Skeletal muscle cell (primary cell): ENCODE measurements at places on chromosomes 11 and 22.

GRCh38 chr11:79925570-79925969 is 484.7 kb upstream of the TENM4 start:
- no peak for DNase-seq

GRCh38 chr11:112454841-112455240 is 194.2 kb upstream of the PLET1 start:
- no peak for DNase-seq

- no peak for DNase-seq
Measured at GRCh38 chr11:86209806-86210657, 34.5 kb upstream of the EED start.

DNA sequence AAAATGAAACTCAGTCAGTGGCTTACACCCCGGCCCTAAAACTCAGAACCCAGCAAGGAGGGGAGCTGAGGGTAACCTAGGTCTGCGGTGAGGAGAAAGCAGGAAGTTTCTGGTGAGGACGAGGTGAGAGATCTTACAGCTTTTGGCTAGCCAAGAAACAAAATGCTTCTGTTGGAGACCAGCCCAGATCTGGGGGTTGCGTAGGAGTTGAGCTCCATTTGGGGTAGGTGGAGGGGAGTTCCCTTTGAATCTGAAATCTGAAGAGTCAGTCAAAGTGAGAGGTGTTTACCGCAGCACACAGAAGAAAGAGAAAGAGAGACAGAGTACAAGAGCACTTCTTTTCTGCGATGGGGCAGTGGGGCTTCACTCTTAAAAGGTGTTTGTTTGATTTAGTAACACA is 29.6 kb downstream of the EHF start:
- DNase-seq, result peak; percentile 35

DNA sequence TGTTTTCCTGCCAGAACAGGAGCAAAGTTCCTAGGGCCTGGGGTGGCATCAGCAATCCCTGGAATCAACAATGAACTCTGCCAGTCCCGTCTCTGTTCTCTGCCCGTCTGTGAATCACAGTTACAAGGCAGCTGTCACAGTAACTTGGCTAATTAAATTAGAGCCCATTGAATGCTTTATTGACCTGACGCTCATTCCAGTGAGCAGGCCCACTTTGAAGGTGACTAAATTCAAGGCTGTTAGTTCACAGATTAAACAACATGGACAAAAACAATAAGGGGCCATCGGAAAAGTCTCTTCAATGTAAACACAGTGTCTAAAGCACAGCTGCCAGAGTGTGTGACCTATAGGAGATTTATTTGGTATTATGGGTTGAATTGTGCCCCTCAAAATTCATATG is 17.7 kb upstream of the TMPRSS5 start:
- no peak for DNase-seq

- DNase-seq, result no peak
Measured at GRCh38 chr11:116862951-116863350, 25.5 kb upstream of the APOA1 start.

DNA sequence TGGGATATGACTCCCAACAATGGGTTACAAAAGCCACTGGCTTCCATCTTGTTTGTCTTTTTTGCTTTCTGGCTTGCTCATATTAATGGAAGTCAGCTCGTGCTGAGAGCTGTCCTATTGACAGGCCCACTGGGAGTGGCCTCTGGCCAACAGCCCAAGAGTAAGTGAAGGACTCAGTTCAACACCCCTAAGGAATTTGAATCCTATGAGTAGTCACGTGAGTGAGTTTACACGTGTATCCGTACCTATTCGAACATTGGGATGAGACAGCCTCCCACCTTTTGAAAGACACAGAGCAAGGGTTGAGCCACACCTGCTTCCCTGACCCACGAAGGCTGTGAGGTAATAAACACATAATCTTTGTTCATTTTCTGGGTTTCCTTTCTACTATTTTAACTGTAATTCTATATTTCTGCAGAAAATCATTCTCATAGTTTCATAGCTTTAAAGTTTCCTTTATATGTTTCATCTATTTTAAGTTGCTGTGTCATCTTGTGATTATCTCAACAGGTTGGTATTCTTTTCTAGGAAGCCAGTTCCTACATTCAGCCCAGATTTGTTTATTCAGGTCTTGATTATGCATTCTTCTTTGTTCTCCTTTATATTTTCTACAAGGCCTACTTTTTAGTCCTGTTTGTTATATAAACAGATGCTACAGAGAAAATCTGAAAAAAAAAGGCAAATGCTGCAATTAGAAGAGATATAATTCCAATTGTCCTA is 802.3 kb downstream of the CNTN5 start:
- DNase-seq, result no peak

- DNase-seq, result no peak
Measured at GRCh38 chr11:3867209-3868091, 12.0 kb downstream of the STIM1 start.

- DNase-seq, result no peak
Measured at GRCh38 chr11:122108192-122108799, 7.7 kb downstream of the BLID start.

DNA sequence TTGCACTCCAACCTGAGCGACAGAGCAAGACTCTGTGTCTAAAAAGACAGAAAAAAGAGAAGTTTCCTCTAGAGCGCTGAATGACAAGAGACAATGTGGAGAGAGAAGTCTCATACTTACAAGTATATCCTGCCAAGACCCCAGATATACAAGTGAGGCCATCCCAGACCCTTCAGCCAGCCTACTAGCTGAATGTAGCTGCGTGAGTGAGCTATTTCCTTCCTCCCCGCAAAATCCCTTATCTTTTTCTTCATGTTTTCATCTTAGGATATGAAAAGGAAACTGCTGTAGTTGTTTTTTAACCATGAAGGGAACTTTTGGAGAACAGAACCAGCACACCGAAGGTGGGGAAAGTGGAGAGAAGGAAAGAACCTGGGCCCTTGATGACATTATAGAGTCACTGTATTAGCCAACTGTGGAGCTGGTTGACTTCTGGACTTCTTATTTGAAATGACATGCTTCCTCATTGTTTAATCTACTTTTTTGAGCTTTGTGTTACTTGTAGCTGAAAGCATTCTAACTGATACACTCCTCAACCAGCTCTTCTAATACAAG is 4.4 kb upstream of the DDX17 start:
- no peak for DNase-seq

DNA sequence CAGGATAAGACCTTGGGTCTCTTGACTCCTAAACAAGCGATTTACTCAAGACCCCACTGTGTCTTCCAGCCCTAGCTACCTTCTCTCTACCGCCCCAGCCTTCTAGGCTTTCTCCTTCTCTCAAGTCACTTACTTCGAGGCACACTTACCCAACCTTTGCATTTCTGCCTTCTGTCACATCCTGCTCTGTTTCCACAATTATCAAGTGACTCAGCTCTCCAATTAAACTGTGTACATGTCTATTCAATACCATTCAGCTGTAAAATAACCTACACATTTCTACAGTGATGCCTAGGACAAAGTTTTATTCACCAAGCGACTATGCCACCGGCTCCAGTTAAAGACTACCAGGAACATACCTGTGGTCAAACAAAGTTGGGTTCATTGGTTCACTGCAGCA is 69.0 kb downstream of the LARGE1 start:
- no peak for DNase-seq

GRCh38 chr11:62721994-62722393 is 5.3 kb downstream of the HNRNPUL2 start:
- no peak for DNase-seq

- peak; percentile 27 for DNase-seq
Measured at GRCh38 chr11:131064373-131064991, 148.2 kb upstream of the SNX19 start.

- DNase-seq, result no peak
Measured at GRCh38 chr22:39419096-39419495, 19.5 kb downstream of the TAB1 start.

GRCh38 chr22:48306785-48307510 is 1520.7 kb downstream of the BRD1 start:
- DNase-seq, result no peak

- no peak for DNase-seq
Measured at GRCh38 chr11:130427581-130428315, 661 bp downstream of the ADAMTS8 start.

DNA sequence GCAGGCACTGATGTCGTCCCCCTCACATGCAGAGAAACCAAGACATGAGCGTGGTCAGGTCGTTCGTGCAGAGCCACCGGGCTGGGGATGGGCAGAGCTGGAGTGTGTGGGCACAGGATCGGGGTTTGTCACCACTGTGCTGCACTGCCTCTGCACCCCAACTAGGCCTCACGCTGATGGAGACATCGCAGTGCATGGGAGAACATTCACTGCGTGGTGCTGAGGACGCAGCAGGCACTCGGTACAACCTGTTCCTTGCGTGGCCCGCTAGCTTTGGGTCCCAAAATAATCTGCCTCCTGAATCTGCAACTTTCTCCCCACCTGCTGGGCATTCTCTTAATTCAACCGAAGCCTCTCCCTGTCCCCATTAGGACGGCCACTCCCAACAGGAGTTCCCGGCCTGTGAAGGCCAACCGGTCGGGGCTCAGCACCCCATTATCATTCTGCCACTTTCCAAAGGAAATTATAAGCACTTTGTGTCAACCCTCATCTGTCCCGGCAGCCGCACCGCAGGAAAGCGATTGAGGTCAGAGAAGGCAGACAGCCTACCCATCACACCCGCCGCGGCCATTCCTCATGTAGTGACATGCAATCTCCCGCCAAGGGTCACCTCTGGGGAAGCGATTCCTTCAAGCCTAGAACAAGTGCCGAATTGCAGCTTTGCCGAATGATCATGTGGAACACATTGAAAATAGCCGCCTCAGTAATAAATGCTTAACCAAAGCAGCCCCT is 490.4 kb downstream of the MN1 start:
- DNase-seq, result no peak

DNA sequence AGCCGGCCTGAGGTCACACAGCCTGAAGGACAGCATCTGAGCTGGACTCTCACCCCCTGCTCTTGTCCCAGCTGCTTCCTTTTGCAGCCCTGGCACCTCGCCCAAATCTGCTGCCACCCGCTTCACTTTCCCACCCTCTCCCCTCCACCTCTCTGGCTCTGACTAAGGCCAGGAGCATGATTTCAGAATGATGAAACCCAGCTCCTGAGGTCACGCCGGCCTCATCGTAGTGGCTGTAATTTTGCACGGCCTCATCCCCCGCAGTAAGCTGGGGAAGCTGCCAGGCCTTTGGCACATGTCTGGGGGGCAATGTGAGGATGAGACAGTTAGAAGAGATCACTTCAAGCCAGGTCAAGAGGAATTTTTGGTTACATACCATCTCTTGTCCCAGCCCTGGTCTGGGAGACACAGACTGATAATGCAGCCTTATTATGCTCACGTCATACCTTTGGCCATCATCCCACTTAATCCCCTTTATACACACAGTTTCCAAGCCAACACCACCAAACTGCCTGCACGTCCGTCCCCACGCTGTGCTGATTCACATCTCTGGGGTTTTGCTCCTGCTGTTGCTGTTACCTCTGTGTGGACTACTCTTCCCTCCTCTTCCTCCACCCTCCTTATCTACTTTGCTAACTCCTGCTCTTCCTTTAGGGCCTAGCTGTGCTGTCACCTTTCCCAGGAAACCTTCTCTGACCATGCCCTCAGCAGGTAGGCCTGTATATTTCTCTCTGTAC is 58.1 kb downstream of the CHRDL2 start:
- DNase-seq, result peak; percentile 99

DNA sequence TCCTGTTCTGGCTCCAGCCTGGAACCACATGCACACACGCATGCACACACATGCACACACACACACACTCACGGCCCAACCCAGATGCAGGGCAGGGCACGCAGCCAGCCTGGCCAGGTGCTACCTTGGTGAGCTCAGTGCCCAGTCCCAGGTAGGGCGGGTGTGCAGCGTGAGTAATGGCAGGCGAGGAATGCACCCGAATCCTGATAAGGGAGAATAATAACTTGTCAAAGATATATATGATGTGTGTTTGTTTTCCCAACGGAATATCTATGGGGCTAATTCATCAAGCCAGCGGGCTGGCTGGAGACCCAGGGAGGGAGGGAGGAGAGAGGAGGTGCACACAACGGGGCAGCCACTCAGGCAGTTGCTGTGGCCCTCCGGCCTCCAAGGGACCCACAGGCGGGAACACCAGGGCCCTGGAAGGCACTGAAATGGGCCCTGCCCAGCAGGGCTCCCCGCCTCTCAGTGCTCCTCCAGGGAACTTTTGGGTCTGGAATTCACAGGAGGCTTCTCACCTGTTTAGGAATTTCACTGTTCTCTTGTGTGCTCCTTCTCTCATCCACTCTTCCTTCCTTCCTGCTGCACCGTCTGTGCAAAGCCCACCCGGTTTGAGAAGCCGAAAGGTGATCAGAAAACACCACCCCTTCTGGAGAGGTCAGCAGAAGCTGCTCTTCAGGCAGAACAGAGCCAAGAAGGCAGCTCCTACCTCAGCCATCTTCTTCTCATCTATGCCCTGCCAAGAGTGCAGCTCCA is 79.0 kb downstream of the BUD13 start:
- DNase-seq, result no peak

GRCh38 chr11:27857588-27857987 is 157.3 kb upstream of the BDNF start:
- no peak for DNase-seq

DNA sequence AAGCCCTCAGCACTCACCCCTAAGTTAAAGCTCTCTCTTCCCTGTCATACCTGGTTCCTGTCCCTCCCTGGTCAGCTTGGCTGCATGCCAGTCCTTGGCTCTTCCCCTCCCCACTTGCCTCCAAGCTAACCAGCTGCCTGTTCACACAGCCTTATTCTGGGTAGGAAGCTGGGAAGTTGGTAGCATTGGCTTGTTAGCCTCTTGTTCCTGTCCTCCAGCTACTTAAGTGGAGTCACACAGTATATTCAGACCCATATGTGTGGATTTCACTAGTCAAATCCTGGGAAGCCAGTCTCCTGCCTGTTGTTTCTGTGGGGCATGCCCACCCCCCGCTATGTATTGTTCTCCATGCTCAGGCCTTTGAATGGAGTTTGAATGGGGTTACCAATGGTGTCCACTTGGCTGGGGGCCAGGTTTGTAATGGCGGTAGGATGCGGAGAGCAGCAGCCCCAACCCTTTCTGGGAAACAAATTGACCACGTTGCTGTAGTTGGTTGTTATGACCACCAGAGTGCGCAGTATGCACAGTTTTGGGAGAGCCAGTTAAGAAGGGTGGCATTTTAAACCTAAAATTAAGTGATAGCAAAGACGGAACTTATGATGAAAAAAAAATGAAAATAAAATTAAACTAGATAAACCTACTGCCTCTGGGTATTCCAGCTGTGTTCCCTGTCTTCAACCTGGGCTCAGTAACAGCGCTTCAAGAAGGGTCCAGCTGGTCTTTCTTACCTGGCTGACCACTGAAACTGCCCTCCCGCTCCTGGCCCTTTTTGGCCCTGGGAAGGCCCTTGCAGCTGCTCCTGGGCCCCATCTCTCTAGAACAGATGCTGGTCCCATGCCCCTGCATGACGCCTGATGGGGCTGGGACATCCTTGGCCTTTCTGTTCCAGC is 10.7 kb upstream of the RPS3 start:
- no peak for DNase-seq

DNA sequence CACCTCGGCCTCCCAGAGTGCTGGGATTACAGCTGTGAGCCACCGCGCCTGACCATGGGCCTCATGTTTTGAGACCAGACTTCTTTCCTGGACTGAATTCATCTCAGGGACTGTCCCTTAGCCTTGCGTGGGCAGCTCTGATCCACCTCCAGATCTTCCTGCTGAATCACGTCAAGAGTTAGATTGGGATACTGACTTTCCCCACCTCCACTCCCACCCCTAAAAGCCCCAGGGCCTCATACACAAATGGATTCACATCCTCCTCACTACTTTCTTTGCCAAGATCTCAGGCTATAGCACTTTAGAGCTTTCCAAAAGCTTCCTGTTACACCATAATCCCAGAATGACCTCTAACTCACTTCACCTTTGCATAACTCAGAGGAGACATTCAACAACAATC is 12.1 kb downstream of the CCDC87 start:
- DNase-seq, result peak; percentile 75

- no peak for DNase-seq
Measured at GRCh38 chr11:10498426-10499250, 42.3 kb downstream of the RNF141 start.

- peak; percentile 4 for DNase-seq
Measured at GRCh38 chr22:26756675-26757293, 99.4 kb downstream of the MIAT start.
